ENCODE measurements at places on chromosomes 13 and 19.

DNA sequence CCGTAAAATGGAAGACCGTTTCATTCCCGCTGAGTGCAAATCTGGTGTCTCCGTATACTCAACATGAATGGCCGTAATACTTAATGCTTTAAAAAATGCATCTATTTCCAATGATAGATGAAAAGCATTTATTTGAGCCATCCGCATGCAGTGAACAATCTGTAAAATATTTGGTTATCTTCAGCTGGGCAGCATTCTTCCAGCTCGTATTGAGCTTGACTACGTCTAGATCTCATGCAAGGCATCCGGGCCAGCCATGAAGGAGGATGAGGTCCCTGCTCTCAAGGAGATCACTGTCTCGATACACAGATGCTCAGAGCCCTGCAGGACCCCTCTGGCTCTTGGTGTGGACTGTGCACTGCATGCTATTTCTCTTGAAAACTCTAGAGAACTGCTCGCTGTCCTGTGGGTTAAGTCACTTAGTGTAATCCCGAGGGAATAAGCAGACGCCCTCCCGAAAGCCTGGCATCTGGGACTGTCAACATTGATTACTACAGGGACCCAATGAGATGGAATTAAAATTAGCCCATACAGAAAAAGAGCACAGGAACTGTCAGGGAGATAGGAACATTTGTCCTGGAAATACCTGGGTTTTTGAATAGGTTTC lies 112.4 kb upstream of the RNF113B start:
- no peak for DNase-seq

DNA sequence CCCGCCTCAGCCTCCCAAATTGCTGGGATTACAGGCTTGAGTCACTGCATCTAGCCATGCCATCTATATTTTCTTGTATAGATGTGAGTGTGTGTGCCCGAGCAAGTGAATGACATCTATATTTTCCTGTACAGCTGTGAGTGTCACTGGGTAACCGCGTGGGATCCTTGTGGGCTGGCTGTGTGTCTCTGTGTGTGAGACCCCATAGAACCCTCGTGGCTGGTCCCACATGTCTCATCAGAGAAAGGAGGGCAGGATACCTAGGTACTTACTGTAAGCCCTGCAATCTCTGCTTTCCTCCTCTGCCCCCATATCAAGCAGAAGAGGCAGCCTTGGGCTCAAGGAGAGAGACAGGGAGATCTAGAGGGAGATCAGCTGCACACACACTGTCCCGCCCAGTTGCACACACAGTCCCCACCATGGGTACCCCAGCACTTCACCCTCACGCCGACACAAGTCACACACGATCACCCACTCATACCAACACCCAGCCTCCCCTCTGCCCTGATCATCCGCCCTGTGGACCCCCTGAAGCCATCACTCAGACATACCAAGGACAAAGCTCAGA lies 655 bp downstream of the DENND1C start:
- DNase-seq = no peak

DNA sequence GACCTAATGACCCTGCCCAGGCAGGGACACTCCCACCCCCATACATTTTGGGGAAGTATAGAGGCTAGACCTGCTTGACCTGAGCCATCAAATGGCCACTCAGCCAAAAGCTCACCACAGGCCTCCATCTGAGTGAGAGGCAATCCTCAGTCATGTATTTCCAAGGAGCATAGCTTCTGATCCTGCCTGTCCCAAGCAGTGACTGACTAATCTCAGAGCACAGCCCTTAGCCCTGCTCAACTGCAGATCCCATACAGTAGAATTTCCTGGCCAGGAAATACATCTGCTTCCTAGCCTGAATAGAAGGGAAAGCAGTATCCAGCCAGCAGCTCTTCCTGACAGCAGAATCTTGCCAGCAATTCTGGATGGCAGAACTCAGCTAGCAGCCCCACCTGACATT lies 880.6 kb upstream of the GPC6 start:
- DNase-seq = no peak

GRCh38 chr13:19657872-19658591 lies 24.6 kb downstream of the MPHOSPH8 start:
- no peak for DNase-seq

GRCh38 chr19:33795370-33796163 lies 1.1 kb upstream of the KCTD15 start:
- DNase-seq = no peak

Data from stimulated activated CD8-positive, alpha-beta memory T cell treated with anti-CD3 and anti-CD28 coated beads, Interleukin-7, amount 100 ng/mL, for 1 hour (primary cell).